ENCODE measurements at places on chromosomes 2 and 18.

- no peak for DNase-seq
These were observed 45.1 kb downstream of the PROC start for GRCh38 chr2:127463155-127463991.

DNA sequence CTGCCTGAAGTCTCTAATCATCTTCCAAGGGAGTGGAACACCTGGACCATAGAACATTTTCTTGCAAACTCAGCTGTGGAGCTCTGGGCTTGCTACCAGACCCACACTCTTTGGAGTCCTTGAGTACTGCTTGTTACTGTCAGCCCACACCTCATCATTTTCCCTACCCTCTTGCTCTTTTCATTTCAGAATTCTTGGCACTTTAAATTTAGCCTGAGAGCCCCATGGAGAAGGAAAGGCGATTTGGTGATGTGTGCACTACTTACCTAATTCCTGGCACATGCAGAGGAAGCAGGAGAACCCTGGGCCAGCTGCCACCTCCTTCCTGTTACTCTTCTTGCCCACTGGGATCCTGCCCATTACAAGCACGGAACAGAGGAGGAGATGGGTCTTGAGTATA is 31.7 kb downstream of the TMEM178A start:
- no peak for DNase-seq

DNA sequence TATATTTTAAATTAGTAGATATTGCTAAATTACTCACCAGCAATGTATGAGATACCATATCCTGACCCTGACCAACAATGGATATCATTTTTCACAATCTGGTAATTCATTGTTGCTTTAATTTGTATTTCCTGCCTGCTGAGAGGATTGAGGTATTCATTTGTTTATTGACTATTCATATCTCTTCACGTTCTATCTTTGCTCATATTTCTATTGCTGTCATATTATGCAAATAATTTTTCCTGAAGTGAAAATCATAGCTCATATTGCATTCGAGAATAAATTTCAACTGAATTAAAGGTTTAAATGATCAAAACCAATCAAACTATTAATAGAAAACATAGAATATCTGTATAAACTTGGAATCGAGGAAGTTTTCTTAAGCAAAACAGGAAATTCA is 31.0 kb downstream of the INO80D start:
- no peak for DNase-seq

- DNase-seq = no peak
These were observed 919.3 kb upstream of the CDH2 start for GRCh38 chr18:29096079-29096770.

DNA sequence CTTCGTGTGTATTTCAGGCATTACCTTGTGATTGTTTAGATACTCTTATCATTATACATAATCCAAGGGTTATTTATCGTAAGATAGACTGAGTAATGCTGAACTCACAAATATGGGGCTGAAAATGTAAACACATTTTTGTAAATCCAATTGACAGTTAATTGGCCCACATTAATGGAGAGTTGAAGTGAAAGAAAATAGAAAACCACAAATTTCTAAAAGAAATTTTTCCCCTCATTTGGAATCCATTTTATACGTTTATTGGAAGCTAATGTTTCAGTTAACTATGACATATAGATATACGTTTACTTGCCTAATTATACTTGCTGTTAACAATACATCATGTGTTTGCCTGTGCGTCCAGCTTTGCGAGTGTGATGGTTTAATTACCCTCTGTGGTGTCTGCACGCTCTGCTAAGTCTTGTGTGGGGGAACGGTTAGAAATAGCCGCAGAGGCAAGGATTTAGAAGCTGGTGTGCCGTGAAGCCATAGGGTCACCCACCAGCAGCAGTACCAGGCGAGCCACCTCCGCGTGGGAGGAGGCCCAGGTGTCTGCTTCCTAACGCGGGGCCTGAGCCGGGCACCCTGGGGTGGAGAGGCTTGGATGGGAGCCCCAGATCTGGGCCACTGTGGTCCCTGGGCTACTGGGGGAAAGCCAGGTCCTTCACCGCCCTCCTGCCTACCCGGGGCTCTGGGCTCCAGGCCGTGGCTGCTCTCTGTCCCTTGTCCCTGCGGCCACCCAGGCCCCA is 38.0 kb downstream of the TSHZ1 start:
- no peak for DNase-seq

GRCh38 chr2:97982621-97983020 is 13.1 kb downstream of the TMEM131 start:
- no peak for DNase-seq

DNA sequence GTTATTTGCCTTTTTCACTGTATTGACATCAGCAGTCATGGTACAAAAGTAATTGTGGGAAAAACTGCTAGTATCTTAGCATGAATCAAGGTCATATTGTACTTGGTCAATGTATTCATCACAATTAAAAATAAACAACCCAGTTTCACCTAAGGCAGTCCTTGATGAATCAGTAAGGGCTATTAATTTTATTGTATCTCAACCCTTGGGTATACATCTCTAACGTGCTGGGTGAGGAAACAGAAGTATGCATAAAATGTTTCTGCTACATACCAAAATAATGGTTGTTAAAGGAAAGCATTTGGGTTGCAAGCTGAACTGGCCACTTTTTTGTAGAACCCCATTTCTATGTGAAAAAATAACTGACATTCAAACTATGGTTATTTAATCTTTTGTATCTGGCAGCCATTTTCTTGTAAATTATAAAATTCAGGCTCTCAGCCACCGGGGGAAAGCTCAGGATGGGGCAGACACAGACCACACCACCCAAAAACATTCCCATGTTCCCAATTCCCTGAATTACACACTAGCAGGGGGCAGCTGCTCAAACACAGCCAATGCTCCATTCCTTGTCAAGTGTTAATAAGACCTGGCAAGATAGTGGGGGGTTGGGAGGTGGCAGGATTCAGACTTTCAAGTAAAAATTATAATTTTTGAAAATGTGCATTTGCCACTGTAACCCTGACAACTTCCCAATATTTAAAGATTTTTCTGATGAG is 49.3 kb downstream of the OLA1 start:
- DNase-seq = no peak

- no peak for DNase-seq
These were observed 45.6 kb upstream of the NRP2 start for GRCh38 chr2:205636549-205637319.

- no peak for DNase-seq
These were observed 42.0 kb downstream of the CCDC148 start for GRCh38 chr2:158414538-158414937.

All from GM12864 (cell line).